ENCODE measurements at places on chromosomes 1 and 21.

GRCh38 chr1:107963601-107964335, 1.2 kb downstream of the VAV3 start:
- peak; percentile 45 for DNase-seq

DNA sequence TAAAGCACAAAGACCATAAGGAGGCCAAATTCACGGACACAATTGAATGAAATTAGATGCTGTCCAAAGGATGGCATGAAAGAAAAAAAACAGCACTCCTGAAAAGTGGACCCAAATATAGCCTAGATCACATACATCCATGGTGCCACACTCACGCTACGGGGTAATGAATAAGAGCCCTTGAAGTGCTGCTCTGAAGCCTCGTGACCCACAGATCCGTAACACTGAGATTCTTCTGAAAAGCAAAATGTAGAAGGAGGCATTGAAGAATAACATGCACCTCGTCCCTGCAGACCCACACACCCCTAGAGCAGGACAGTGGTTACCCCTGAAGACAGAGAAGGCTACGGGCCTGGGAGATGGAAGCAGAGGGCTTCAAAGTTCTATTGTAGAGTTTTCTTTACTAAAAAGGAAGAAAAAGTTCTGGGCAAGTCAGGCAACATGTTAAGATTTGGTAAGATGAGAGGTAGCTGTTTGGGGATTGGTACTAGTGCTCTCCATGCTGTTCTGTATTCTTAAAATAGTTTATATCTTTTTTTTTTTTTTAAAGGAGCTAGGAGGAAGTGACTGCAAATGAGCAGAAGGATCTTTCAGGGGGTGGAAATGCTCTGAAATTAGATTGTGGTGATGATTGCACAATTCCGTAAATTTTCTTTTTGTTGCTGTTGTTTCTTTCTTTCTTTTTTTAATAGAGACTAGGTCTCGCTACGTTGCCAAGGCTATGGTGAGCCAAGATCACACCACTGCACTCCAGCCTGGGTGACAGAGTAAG, 4.1 kb upstream of the ITGB2 start:
- DNase-seq: no peak

- no peak for DNase-seq
These were observed 23.0 kb downstream of the TATDN3 start for GRCh38 chr1:212814537-212815334.

- DNase-seq: no peak
These were observed 24.6 kb downstream of the ATF3 start for GRCh38 chr1:212633161-212633560.

- DNase-seq: no peak
These were observed 26.6 kb downstream of the BEND5 start for GRCh38 chr1:48750109-48750508.

GRCh38 chr1:118159569-118159968, 25.5 kb downstream of the SPAG17 start:
- DNase-seq: no peak

- DNase-seq: no peak
These were observed 83.5 kb upstream of the SLC2A1 start for GRCh38 chr1:43042127-43042526.

- DNase-seq: no peak
These were observed 33.3 kb upstream of the RCC2 start for GRCh38 chr1:17472814-17473213.

- no peak for DNase-seq
These were observed 6.0 kb downstream of the FCRLB start for GRCh38 chr1:161727256-161727924.

DNA sequence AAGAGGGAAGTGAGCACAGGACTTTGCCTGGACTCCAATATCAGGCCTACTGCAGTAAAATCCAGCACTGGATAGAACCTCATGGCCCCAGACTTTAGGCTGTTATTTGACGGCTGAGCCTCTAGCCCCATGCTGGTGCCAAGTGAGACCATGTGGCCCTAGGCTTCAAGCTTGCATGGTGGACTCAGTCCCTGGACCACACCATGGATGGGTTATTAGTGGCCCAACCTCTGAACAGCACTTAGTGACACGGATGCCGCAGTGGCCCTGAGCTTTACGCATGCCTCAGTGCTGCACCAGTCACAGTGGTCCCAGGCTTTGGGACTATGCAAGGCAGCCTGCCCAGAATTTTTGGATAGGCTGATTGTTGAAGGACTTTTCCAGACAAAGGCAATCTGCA, 13.0 kb downstream of the IFI44L start:
- DNase-seq: no peak

DNA sequence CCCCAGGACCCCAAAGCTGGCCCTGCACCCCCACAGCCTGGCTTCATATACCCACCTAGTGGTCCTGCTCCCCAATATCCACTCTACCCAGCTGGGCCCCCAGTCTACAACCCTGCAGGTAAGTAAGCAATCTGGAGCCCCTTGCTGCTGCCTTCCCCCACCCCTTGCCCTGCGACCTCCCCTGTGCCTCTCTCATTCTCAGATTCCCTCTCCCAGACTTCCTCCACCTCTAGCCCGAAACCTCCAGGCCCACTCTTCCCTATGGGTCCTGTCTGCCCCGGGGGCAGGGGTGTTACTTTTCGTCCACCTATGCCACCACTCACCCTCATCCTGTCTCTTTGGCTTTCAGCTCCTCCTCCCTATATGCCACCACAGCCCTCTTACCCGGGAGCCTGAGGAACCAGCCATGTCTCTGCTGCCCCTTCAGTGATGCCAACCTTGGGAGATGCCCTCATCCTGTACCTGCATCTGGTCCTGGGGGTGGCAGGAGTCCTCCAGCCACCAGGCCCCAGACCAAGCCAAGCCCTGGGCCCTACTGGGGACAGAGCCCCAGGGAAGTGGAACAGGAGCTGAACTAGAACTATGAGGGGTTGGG, 2.9 kb downstream of the SHISA4 start:
- no peak for DNase-seq

GRCh38 chr21:33256019-33256418, 10.1 kb upstream of the IL10RB start:
- DNase-seq: no peak

GRCh38 chr1:23489842-23490241, 5.9 kb upstream of the ASAP3 start:
- no peak for DNase-seq

GRCh38 chr1:168190403-168190802, 11.6 kb downstream of the TIPRL start:
- no peak for DNase-seq

- DNase-seq: no peak
These were observed 19.2 kb downstream of the NLRP3 start for GRCh38 chr1:247435030-247435758.

DNA sequence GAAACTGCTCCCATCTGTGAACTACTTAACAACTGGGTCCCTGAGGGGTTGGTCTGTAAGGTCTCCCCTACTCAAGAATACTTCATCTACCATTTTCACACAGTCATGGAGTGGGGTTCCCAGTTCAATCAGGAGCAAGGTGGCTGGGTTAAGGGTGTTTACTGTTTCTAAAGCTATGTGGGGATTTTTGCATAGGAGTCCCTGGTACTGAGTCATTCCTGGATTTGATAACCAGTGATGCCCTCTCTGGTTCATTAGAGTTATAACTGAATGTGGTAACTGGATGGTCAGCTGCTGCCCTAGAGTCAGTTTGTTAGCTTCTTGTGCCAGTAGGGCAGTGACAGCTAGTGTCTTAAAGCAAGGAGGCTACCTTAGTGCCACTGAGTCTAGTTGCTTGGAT, 29.4 kb upstream of the KCNJ15 start:
- no peak for DNase-seq

DNA sequence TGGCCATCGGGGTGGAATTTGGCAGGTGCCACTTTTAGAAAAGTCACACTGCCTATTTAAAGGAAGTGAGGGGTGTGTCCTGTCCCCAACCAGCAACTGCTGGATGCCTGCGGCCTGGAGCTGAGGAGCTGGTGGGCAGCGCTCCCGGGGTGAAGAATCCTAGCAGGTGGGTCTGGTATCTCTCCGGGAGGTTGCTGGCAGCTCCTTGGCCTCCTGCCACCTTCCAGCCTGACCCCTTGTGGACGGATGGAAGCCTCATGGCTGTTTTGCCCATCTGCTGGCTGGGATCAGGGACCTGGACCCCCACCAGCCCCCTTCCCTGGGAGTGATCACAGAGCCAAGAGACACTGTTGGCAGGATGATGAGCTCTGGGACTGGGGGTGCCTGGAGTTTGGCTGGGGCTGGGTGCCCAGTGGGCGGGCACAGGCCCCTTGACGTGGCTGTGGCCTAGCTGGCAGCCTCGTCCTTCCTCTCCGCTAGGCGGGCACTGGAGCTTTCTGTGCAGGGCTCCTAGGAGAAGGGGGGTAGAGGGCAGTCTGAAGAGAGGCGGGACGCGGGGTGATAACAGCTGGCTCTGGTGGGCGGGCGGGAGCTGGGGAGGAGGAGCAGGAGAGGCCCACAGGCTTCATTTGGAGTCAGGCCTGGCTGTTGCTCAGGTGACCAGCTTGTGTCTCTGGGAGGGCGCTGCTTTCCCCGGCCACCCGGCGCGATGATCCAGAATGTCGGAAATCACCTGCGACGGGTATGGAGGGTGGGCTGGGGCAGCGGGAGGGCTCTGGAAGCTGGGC, at the start of gene ACOT11:
ACOT11 (plus strand) TSS at position 628 of the 788 bp plus-strand sequence; CDS start at position 710, 82 bp downstream.
- no peak for DNase-seq

DNA sequence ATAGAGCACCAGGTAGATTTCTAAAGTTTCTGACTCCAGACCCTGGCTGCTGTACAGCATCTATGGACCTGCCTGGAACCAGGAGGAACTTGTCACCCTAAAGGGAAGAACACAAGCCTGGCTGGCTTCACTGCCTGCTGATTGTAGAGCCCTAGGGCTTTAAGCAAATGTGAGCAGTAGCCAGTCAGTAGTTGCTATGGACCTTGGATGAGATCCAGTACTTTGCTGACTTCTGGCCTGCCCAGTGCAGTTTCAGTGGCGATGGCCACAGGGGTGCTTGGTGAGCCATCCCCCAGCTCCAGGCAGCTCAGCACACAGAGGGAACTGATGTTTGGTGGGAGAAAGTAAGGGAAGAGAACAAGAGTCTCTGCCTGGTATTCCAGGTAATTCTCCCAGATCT, 68.4 kb downstream of the ATP6V1G3 start:
- no peak for DNase-seq

- DNase-seq: no peak
These were observed 49.4 kb downstream of the NENF start for GRCh38 chr1:212482006-212482636.
